ENCODE measurements at places on chromosomes 7 and 10.

GRCh38 chr10:78166261-78166660 is 132.6 kb downstream of the RPS24 start:
- no peak for DNase-seq

- DNase-seq, result no peak
Observed at GRCh38 chr10:63596924-63597323, 75.7 kb downstream of the REEP3 start.

- DNase-seq, result no peak
Observed at GRCh38 chr7:36999626-37000485, 275.6 kb upstream of the AOAH start.

GRCh38 chr7:143497008-143497795 is 19.5 kb downstream of the TAS2R41 start:
- DNase-seq, result no peak

GRCh38 chr10:73167783-73168464 is at the start of the genes ECD and FAM149B1:
Gene ECD (minus strand): TSS chr10:73168008. CDS start chr10:73163937, 4,071 bp downstream.
Gene FAM149B1 (plus strand): TSS chr10:73168119. CDS start chr10:73168340, 221 bp downstream.
- DNase-seq, result peak; percentile 95

DNA sequence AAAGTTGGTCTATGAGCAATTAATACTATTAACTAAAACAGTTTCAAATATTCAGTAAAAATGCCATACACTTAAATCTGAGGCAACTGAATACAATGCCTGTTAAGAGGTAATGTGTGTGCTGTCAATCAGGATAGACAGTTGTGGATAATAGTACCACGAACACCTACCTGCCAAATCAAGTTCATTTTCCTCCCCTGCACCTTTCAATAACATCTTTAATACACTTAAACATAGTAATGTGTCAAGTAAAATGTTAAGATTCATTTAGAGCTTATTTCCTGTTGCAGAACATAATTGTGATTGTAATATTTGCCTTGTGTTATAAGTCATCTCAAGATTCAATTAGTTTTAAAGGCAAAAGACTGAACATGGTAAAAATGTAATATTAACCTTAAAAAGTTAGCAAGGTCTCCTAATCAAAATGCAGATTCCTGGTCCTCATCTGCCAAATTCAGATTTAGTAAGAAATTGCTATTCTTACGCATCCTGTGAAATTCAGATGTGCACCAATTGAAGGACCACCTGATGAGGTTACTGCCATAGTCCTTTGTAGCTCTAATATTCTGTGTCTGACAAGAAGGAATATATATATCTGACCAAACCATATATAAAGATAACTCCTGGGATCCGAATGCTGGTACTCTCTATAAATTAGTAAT is 37.1 kb downstream of the COL1A2 start:
- no peak for DNase-seq

DNA sequence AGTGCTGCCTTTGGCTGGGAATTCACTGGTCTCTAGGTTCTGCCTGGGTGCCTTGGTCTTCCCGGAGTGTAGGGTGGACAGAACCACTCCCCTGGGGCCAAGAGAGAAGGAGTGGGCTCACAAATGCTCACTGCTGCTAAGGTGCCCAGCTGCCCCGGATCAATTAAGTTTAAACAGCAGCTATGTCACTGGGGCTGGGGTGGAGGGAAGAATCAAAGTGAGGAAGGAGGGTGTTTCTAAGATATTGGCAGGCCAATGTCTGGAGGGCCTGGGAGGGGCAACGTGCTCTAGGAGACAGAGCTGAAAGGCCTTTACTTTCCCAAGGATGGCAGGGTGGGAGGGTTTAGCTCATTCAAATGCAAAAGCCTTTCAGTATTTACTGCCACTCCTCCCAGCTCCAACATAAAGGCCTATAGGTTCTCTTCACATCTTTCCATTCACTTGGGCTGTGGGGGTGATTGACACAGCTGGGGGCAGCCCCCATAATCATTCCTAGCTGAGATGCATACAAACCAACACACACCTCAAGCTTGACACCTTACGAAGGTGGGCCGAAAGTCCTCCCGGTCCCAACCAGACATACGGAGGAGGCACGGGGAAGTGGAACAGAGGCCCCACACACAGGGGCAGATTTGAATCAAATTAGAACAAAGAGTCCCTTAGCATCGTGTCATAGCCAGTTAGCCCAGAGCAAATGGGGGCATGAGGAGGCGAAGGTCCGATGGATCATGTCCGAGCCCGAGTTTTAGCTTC is 108.0 kb upstream of the EFCAB10 start:
- DNase-seq, result no peak

DNA sequence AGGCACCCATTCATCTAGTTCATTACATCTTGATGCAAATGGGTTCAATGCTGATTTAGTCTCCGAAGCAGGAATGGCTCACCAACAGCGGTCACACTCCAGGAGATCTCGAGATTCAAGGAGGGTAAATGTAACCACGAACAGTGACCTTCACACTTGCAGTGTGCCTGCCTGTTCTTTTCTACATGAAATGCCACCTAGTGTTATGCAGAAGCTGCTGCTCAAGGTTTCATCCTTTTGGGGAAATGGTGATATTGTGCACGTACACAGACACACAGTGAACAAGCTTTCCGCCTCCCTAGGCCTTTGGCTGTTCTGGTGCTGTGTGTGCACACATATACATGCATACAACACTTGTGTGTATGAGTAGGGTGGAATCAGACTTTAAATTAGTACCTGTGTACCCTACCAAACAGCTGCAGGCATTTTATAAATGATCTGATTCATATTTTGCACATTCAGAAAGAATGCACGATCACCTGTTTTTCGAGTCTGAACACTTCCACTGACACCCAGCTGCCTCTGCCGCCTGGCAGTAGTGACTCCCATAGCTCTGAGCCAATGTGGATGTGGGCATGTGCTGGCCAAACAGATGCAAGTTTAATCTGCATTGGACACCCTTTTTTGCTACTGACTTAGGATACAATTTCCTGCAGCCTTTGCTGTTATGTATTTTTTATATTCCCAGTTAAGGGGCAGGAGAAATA is 100.5 kb downstream of the TACC2 start:
- DNase-seq, result no peak

- DNase-seq, result no peak
Observed at GRCh38 chr10:36608251-36608650, 517.1 kb upstream of the ANKRD30A start.

- no peak for DNase-seq
Observed at GRCh38 chr10:3579845-3580244, 205.2 kb downstream of the KLF6 start.

DNA sequence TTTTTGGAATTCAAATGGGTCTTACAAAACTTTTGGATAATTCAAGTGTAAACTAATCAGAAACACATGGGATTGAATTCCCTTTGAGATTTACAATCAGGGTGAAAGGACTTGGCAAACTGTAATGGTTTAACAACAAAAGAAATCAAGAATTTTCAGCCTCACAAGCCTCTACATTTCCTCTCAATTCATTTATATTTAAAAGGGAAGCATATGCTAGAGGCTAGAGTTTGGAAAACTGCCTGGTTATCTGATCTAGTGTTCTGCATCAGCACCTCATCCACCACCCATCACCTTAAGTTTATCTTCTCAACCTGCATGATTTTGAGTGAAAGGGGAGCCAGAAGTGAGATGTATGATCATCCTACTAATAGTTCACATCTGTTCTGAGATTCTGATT is 120.7 kb downstream of the TES start:
- DNase-seq, result no peak

GRCh38 chr7:150322833-150323681 is at the start of the genes ACTR3C and LRRC61:
Gene ACTR3C (minus strand): TSS chr7:150323545. CDS start chr7:150295296, 28,249 bp downstream.
Gene LRRC61 (plus strand): TSS chr7:150323355. CDS start chr7:150336862, 13,507 bp downstream.
- DNase-seq, result peak; percentile 55

GRCh38 chr10:128275388-128276177 is 149.4 kb upstream of the MKI67 start:
- peak; percentile 80 for DNase-seq

- no peak for DNase-seq
Observed at GRCh38 chr10:104899779-104900178, 258.7 kb downstream of the SORCS3 start.

- no peak for DNase-seq
Observed at GRCh38 chr7:79293655-79294142, 159.8 kb downstream of the MAGI2 start.

DNA sequence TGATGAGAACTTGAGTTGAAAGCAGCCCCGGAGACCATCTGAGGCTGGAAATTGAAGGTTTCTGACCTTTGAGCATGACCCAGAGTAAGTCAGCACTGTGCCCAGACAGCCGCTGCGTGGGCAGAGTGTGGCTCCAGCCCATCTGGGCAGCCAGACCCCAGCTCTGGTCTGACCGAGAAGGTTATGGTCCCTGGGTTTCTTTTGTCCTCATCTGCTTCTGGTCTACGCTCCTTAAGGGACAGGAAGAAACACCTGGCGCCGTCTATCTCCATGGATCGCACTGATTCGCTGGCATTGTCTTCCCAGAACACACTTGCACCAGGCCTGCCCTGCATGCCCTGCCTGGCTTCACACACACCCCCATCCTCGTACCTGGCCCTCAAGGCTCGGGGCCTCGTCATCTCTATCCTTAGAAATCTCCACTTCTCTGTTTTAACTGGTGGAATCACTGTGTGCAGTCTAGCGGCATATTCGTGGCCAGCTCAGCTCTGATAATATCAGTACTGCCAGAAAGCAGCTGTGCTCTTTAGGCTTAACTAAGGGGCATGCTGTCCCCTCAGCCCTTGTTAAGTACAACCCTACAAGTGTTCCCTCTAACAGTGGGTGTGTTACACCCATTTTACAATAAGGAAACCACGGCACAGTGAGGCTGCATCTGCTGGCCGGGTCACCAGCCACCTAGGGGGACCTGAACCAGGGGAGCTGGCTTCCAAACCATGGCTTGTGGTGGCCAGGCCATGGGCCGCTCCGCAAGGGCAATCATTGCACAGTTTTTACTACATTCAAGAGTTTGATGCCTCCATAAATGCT is 127.7 kb downstream of the ADCY1 start:
- no peak for DNase-seq

GRCh38 chr10:78966844-78967488 is 101.8 kb upstream of the ZMIZ1 start:
- no peak for DNase-seq

DNA sequence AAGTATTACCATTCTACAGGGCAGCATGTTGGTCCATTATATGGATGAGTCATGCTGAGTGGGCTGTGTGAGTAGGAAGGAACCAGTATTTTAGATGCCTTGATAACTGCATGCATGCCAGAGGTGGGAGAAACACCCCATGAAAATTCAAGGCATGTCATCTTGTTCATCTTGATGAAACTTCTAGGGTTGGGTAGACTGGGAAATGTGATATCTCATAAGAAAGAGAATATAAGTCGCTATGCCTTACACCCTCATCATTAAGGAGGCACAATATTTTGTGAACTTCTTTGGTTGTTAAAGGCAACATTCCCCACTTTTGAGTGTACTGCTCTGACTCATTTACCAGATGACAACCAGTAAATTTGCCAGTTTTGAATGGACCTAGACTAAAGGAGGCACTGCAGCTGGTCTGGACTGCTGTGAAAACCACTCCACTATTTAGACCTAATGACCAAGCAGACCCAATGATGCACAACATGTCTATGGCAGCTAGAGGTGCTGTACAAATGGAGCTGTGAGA is 48.0 kb downstream of the ZNF365 start:
- no peak for DNase-seq

- no peak for DNase-seq
Observed at GRCh38 chr7:114925434-114925833, 3.5 kb downstream of the MDFIC start.

- no peak for DNase-seq
Observed at GRCh38 chr7:126449611-126450268, 803.0 kb downstream of the GRM8 start.

GRCh38 chr10:118723466-118723865 is 31.3 kb downstream of the CACUL1 start:
- DNase-seq, result no peak

GRCh38 chr7:118003476-118003875 is 130.2 kb upstream of the CTTNBP2 start:
- DNase-seq, result no peak

DNA sequence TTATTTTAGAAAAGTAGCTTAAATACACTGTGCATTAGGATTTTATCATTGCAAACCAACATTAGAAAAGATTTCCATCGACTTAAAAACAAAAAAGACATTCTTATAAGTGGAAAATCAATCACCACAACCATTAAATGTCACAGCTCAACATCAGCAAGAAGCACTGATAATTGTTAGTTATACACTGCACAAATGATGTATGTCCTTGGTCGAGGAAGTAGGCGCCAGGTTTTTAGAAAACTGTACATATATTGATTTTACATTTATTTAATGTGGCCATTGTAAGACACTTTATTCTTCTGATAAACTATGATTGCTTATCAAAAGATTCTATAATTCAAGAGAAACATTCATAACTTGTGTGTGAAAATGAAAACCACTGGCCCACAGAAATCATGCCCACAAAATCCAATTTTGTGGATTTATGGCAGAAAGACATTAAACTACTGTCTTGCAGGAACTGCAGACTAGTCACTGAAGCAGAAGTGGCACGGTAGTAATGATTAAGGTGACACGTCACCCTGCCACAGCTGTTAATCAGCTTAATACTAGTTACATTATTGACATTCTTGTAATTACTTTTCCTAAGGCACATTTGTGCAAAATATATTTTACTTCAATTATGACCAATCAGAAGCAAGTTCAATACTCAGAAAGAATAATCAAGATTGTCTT is 79.4 kb downstream of the VPS41 start:
- no peak for DNase-seq

GRCh38 chr7:133836666-133837065 is 290.5 kb upstream of the LRGUK start:
- no peak for DNase-seq

- DNase-seq, result no peak
Observed at GRCh38 chr7:148058092-148058491, 532.5 kb upstream of the C7orf33 start.

GRCh38 chr7:28674359-28674782 is 262.1 kb downstream of the CREB5 start:
- DNase-seq, result no peak

DNA sequence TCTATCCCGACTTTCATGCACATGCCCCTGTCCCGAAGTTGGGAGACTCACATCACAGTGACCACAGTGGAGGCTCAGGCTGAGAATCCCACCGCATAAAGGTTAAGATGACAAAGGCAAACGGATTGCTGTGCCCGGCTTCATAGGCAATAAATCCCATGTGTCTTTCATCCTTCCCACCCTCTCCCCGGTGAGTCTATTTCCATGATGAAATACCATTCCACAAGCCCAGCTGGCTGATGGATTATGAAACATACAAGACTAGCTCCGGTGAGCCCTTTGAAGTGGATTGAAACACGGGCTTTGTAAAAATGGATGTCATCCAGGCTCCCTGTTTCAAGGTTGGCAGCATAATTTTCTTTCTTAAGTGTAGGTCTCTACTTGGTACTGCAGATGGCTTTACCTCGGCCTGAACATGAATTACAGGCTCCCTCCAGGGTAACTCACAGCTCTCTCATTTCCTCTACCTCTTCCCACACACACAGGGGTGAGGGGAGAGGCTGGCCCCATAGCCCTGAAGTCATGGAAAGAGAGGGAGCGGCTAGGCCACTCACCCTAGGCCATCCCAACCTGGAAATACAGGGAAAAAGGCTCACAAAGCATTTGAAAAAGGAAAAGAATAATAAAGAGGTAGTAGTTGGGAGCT is 92.0 kb upstream of the CALN1 start:
- no peak for DNase-seq

Data from hematopoietic multipotent progenitor cell treated with erythropoietin and hydrocortisone succinate and interleukin-3 and kit ligand, for 8 days (in vitro differentiated cells).